Fibroblast of skin of back (primary cell): ENCODE measurements at places on chromosomes 11 and 22.

- DNase-seq: no peak
Observed at GRCh38 chr22:46812034-46812605, 49.7 kb downstream of the TBC1D22A start.

DNA sequence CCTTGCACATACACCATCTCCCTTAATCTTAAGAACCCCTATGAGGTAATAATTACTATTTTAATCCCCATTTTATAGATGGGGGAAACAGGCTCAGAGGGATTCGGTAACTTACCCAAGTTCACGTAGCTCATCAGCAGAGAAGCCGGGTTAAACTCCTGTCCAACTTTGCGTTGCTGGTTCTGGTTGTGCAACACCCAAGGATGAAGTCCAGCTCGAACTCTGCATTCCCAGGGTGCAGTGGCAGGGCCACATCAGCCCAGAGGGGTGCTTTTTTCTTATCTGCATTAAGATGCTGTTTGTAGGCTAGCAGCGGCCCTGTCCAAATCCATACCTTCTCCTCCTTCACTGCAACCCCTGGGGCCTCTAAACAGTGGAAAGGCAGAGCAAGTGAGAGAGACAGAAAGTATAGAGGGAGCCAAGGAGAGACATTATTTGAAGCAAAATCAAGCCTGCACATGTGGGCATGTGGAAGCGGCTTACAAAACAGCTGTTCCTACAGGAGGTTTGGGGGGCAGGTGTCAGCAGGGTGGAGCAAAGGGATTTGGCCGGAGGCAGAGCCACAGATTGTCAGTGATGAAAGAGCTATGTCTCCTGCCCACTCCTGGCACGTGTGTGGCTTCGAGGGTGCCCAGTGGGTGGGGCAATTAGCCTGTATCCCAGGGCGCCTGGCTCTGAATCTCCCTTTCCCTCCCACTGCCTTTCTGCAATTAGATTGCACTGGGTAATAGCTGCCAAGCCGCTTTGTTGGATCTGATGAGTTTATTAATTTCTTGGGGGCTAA is 129.5 kb upstream of the TBCEL start:
- DNase-seq: no peak

DNA sequence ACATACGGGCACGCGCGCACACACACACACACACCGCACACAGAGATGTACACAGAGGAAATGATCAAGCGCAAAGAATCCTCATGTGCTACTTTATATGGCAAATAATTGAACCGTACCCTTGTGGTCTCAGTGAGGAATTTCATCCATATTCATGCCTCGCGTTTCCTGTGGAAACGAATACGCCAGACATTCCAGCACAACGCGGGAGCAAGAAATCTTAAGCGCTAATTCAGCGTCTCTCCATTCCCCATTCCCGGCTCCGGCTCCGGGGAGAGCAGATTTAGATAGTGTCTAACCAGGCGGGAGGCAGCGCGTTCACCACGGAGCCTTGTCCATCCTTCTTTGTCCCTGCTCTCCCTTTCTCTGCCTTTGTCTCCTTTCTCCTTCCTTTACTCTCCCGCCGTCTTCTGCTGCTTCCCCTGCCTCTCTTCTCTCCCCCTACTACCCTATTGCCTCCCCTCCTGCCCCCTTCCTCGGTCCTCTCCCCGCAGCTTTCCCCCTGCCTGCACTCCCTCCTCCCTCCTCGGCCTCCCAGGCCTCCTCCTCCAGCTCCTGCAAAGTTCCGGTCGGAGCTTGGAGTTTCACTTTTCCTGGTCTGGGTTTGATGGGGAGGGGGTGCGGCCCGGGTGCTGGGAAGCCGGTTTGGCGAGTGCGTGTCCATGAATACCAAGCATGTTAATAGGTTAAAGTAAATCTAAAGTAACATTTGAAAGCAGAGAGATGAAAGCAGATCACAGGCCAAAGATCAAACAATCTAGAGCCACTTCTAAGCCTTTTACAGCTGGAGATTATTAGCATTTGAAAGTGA is 579.3 kb downstream of the BUD13 start:
- DNase-seq: peak; percentile 84

- no peak for DNase-seq
Observed at GRCh38 chr22:41417622-41418390, 28.8 kb downstream of the TOB2 start.

GRCh38 chr11:48036466-48036865 is 56.1 kb downstream of the PTPRJ start:
- peak; percentile 37 for DNase-seq

- DNase-seq: no peak
Observed at GRCh38 chr11:27088353-27088752, 47.7 kb downstream of the BBOX1 start.

DNA sequence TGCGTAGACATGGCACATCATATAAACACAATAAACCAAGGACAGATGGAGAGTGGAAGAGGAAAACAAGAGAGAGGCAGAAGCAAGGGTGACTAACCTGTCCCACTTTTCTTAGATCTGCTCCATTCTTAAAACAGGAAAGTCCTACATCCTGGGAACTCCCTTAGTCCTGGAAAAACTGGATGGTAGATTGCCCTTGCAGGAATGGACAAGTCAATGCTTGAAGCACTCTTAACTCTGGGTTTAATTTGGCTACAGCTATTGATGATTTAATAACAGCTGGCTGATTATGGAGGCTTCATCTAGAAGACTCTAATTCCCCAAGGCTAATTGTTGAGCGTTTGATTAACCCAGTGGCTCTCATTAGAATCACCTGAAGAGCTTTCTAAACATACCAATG is 258.8 kb downstream of the MIAT start:
- no peak for DNase-seq

- DNase-seq: no peak
Observed at GRCh38 chr11:64778223-64778472, 194 bp downstream of the SF1 start.

- peak; percentile 75 for DNase-seq
Observed at GRCh38 chr11:57639321-57640067, 10.2 kb downstream of the YPEL4 start.

DNA sequence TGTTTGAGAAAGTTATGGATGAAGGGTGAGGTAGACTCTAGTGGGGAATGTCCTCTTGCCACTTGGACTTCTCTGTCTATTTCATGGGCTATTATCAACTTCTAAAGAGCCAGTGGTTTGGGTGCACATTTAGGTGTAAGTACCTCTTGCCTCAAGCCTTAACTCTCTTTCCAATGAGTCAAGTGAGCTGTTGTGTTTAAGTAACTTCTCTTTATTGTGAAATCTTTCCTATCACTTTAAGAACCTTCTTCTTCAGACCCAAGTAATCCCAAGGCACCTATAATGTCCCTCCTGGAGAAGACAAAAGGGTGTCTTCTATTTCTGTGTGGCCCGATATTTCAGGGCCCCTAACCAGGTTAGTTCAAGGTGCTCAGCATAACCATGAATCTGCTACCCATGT is 90.5 kb upstream of the VPREB1 start:
- no peak for DNase-seq

- no peak for DNase-seq
Observed at GRCh38 chr22:37053310-37054055, 1.9 kb downstream of the KCTD17 start.

GRCh38 chr11:18737642-18738041 is 11.7 kb upstream of the IGSF22 start:
- DNase-seq: no peak

DNA sequence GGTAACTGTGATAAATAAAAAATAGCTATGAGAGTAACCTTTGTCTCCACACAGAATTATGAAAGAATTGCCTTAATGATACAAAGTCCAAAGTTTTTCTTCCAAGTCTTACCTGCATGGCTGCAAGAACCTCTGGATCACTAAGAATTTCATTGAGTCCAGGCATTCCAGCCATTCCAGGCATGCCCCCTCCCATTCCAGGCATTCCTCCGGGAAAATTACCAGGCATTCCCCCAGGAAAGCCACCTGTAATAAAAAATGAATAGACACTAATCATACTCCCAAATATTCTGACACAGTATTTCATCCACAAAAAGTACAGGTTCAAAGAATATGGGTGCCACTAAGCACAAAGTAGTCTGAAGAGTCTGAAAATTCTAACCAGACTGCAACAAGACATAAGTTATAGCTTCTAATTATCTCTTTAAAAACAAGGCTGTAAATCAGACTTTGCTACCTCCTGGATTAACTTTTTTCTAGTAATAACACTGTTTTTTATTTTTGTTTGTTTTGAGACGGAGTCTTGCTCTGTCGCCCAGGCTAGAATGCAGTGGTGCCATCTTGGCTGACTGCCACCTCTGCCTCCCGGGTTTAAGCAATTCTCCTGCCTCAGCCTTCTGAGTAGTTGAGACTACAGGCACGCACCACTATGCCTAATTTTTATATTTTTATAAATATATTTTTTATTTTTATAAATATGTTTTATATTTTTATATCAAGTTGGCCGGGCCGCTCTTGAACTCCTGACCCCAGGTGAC is 8.0 kb upstream of the SLC25A17 start:
- no peak for DNase-seq

DNA sequence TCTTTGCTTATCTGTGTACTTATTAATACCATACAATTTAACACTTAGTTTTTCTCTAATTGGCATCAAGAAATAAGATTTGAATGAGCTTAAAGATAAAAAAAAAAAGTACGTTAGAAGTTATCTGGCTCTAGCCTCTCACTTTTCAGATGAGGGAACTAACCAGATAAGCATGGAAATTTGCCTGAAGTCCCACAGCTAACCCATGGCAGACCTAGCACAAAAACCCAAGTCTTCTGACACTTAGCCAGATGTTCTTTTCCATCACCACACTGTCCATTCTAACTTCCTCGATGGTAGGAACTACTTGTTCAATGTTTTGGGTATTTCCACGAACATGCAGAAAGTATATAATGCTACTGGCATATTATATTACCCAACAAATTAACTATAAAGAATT is 7.4 kb upstream of the SOX6 start:
- DNase-seq: no peak

DNA sequence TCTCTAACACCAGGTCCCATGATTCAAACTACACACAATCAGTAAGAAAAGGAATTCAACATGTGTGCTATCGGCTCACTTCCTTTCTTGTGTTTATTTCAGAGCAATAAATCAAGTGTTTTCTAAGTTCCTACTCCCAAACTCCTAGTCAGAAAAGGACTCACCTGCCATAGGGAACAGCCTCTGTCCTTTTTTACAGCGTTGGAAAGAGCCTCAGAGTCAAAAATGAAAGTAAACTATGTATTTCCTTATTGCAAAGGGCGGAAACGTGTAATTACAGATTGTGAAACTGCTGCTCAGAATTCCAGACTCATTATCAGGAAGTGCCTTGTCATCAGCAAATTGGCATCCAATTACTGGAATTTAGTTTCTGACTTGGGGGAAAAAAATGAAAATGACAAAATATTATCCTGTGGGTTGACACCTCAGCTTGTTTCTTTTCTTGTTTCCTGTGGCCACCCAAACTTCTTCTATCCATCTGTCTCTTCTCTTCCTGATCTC is at the start of gene CASP4:
Gene CASP4 (minus strand): TSS at position 220 of the 501 bp plus-strand sequence. CDS start 49 bp downstream, at position 171.
- DNase-seq: peak; percentile 73

DNA sequence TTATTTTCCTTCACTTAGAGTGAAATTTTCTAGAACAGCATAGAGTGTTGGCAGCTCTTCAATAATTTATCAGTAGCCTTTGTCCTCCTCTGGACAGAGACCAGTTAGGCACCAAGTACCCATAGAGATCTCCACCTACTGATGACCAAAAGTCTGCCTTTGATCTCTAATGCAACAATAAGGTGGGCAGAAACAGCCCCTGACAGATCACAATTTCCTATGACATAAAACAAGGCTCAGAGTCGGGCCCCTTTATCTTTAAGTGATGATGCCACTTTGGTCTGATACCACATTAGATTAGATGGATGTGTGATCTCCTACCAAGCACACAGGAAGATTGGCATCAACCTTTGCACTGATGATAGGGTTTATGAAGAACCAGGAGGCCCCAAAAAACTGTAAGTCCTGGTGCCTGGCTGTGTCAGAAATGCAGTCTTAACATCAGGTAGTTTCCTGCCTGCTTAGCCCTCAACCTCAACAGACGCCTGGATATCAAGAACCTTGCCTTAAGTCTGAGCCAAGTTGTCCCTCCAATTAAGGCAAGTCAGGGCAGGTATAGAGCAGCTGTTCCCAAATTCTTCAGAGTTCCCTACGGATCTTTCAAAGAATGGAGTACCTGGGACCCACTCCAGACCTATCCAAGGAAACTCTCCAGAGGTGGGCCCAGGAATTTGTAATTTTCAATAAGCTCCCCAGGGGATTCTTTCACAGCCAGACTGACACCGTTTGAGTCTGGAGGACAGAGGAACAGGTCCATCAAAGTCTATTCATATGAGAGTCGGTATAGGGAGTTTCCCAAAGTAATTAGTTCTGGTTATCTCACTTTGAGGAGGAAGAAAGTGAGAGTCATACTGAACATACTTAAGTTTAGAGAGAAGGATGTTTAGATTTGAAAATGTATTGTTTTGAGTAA is 30.6 kb upstream of the TMPRSS4 start:
- no peak for DNase-seq

DNA sequence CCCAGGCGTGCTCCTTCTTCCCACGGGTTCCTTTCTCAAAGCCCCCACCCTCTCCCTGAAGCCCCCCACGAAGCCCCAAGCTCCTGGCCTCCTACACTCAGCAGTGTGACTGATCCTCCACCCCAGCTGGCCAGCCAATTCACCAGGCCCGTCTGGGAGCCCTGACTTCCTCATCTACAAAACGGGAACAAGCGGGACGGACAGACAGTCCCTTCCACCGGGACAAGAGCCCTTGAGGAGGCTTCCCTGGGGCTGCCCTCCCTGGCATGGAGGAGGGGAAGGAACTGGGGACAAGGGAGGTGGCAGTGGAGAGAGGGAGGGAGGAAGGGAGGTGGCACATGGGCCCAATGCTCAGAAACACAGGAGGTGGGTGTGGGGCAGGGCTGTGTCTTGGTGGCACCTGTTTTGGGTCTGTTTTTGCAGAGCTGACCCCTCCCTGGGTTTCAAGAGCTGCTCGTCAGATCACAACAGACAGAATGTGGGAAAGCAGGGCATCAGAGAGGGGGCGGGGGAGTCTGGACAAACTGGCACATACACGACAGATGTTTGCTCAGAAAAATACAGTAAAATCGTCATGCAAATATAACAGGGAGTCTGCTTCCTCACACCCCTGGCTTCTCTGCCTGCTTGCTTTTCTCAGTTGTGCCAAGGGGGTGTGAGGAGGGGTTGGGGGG is 56.8 kb downstream of the ELFN2 start:
- no peak for DNase-seq

- DNase-seq: peak; percentile 73
Observed at GRCh38 chr11:3920148-3920852, 64.8 kb downstream of the STIM1 start.

DNA sequence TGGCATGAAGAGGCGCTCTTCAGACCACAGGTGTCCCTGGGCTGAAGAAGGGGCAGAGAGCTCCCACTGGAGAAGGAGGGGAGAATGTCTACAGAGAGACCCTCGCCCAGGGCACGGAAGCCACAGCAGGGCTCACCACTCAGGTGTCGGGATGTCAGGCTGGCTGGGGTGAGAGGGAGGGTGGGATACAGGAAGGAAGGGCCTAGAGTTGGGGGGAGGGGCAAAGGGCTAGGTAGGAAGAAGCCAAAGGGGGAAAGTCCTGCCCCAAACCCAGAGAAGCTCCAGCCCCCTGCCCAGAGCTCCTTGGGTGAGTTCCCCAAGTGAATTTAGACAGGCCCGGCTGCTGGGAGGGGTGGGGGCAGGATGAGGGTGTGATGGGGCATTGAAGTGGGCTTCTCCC is 232.0 kb downstream of the CEP164 start:
- DNase-seq: no peak

- DNase-seq: peak; percentile 77
Observed at GRCh38 chr11:110763249-110764011, 51.2 kb upstream of the ARHGAP20 start.

- DNase-seq: peak; percentile 40
Observed at GRCh38 chr22:21849489-21849888, 18.0 kb downstream of the MAPK1 start.
